ENCODE measurements at places on chromosomes 6 and 20.

GRCh38 chr6:125549202-125549884 lies 200.1 kb upstream of the HEY2 start:
- DNase-seq: no peak

DNA sequence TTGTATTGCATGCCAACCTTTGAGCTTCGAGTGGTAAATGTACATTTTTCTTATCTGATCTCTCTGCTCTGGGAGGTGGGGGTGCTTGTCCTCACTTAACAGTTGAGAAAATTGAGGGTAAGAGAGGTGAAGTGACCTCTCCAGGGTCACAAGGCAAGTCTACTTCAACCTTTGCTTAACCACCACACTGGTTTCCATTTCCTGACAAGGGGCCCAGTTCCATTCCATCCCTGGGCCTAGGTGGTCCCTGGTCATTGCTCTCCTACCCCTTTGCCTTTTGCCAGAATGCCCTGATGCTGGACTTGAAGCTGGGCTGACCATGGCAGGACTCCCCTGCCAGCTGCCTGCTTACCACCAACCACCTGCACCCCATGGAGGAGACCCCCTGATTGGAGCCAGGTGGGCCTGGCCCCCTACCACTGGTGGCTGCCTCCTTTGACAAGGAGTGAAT lies 9.9 kb upstream of the BPIFB3 start:
- no peak for DNase-seq

GRCh38 chr20:8480597-8480996 lies 348.5 kb downstream of the PLCB1 start:
- DNase-seq: no peak

DNA sequence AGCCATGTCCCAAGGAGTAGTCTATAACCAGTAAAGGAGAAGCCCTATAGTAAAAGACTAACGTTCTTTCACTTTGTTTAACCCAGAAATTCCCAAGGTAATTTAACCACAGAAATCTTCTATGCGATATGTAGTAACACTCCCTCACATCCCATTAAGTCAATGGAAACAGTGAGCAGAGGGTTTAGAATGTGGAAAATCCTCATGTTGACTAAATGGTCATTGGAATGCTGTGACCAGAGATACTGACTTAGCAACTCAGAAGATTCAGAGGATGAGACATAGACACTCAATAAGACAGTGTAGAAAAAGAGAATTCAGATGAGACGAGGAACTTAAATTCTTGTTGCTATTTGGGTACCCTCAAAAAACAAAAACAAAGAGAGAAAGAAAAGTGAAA lies 562.2 kb upstream of the NOX3 start:
- DNase-seq: no peak

GRCh38 chr20:3670511-3670910 lies 7.3 kb upstream of the GFRA4 start:
- DNase-seq: no peak

DNA sequence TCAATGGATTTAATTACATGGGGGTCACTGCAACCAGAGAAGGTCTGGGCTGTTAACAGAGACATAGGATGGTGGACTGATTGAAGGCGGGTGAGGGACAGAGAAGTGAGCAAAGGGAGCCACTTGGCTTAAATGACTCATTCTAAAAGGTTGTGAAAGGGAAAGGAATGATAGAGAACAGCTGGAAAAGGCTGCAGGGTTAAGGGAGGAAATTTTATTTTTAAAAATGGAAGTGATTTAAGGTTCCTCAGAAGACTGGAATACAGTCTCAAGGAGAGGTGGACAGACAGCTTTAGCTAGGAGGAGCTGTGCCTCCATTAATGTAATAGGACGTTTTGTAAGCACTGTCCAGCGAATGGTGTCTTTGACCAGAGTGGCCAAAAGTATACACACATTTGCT lies 46.7 kb downstream of the RGS17 start:
- DNase-seq: no peak

DNA sequence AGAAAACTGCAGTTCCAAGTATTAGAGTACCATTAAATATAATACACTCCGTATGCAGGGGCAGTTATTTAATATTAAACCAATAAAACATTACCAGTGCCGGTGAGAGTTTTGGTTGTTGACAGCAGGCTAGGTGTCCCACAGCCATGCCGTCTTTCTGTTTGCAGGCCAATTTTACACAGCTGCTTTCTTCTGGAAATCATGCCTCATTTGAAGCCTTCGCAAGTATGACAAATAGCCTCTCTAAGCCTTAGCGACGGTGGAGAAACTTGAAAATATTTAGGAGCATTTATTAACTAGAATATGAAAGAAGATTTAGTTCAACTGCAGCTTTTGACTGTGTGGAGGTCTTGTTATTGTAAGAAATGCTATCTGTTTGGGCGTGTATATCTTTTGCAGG lies 226.0 kb downstream of the BMP2 start:
- DNase-seq: no peak

GRCh38 chr6:16412982-16413381 lies 174.6 kb downstream of the GMPR start:
- DNase-seq: no peak

DNA sequence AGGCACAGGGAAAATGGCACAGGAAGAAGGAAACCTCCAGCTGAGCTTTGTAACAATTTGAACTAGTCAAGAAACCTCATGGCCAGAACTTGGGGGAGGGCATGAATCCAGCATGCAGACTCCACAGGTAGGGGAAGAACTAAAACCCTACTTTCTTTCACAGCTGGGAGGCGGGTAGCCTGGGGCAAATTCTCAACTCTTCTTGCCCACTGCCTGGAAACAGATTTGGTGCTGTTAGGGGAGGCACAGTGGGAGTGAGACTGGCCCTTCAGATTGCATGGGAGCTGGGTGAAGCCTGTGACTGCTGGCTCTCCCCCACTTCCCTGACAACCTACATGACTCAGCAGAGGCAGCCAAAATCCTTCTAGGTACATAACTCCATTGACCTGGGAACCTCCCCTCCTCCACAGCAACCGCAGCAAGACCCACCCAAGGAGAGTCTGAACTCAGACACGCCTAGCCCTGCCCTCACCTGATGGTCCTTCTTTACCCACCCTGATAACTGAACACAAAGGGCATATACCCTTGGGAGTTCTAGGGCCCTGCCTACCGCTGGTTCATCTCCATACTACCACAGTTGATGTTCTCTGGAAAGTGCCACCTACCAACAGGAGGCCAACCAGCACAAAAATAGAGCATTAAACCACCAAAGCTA lies 37.2 kb upstream of the TRIM27 start:
- DNase-seq: no peak

DNA sequence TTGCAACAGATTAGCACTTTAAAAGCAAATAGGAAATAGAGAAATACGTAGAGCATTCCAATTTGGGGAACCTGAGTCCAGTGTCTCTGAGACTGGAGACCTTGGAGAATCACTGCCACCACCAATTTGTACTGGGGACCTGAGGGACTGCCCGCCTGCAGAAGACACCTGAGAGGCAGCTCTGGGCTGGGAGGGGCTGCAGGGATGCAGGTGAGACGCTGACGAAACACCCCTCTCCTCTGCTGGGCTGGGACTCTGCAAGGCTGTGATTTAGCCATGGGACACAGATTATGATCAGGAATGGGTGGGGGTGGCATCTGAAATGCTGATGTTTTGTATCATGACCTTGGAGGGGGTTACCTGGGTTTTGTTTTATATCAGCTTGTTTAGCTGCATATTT lies 7.0 kb upstream of the APMAP start:
- no peak for DNase-seq

DNA sequence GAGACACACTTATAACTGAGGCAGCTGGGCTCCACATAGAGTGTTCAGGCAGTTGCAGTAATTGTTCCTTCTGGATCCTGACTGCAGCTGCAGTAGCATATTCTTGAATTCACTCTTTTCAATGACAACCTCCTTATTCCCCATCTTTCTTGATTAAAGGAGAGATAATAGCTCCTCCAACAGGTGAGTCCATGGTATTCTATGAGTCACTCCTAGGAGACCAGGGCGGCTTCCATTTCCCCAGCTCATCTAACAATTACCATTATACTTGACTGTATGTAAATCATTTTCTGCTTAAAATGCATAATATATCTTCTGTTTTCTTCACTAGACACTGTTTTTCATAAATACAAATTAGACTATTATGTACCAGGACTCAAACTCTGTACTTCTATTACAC lies 62.4 kb downstream of the TENT5A start:
- DNase-seq: no peak

GRCh38 chr6:15389765-15390723 lies 144.2 kb downstream of the JARID2 start:
- peak; percentile 24 for DNase-seq

DNA sequence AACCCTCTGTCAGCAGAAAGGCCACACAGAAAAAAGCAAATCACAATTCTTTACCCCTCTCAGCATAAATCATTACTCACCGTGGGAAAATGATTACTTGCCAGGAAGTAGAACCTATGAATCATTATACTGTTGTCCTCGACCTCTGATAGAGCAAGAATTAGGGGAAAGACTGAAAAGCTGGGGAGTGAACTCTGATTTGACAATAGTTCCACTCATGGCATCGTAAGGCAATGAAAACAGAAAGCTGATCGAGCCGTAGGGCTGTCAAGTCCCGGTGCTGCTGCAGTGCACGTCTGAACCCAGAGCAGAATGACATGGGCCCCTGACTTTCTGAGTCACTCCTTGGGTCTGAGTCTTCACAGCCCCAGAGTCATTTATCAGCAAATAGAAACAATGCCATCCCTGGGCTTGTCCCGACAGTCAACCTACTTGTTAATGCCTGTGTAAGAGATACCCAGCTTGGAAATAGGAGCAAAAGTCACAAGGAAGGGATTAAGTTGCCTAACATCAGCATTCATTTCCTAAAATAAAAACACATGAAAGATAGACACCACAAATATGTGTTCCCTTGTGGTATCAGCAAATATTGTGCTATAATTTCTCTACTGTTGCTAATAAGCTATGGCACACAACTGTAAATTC lies 224.8 kb upstream of the MARCKS start:
- peak; percentile 88 for DNase-seq

DNA sequence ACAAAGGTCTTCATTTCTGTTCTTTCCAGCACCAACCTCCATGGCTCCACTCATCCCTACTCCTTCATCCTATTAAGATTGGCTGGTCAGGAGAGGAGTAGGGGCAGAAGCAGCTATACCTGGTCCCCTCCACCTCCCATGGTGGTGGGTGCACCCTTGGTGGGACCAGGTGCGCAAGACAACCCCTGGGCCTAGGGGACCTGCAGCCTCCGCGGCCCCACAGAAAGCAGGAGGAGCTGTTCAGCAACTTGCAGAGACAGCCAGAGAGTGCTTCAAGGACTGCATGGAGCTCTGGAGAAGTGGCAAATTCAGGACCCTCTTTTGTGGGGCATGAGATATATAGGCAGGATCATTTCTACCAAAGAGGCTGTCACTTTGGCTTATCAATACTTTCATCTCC lies 9.8 kb downstream of the ULBP2 start:
- no peak for DNase-seq

- DNase-seq: no peak
Observed at GRCh38 chr6:142005021-142005420, 127.7 kb upstream of the GJE1 start.

DNA sequence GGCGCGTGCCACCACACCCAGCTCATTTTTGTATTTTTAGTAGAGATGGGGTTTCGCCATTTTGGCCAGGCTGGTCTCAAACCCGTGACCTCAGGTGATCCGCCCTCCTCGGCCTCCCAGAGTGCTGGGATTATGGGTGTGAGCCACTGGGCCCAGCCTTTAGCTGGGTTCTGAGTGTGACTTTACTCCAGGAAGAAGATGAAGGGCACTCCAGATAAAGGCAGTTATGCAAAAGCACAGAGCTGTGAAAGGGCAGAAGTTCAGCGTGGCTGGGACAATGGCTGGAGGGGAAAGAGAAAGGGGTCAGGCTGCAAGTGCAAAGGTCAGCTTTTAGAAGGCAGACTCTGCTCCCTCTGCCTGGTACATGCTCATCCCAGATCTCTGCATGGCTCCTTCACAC lies 39.7 kb downstream of the MAP3K5 start:
- DNase-seq: no peak

- no peak for DNase-seq
Observed at GRCh38 chr6:138577151-138577915, 78.0 kb upstream of the NHSL1 start.

GRCh38 chr6:130075879-130076460 lies 57.6 kb downstream of the L3MBTL3 start:
- no peak for DNase-seq

DNA sequence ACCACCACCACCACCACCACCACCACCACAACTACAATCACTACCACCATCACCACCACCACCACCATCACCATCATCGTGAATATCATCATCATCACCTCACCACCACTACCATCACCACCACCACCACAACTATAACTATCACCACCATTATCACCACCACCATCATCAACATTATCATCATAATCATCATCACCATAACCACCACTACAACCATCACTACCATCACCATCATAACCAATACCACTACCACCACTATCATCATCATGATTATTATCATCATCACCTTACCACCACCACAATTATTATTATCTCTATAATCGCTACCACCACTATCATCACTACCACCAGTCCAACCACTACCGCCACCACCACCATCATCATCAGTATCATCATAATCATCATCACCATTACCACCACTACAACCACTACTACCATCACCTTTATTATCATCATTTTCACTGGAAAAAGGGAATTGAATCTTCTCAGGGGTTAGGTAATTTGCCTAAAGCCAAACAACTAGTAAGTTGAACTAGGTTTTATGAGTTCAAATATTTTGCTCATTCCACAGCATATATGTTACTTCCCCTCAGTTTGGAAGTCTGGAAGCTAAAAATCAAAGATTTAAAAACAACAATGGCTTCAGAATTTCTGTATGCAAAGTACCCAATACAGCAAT lies 8.3 kb downstream of the RIPOR2 start:
- DNase-seq: no peak

- no peak for DNase-seq
Observed at GRCh38 chr20:61931476-61932198, 134.0 kb downstream of the TAF4 start.

- DNase-seq: peak; percentile 89
Observed at GRCh38 chr20:11207749-11208502, 534.1 kb upstream of the JAG1 start.

- no peak for DNase-seq
Observed at GRCh38 chr6:104597541-104598050, 262.1 kb downstream of the HACE1 start.

DNA sequence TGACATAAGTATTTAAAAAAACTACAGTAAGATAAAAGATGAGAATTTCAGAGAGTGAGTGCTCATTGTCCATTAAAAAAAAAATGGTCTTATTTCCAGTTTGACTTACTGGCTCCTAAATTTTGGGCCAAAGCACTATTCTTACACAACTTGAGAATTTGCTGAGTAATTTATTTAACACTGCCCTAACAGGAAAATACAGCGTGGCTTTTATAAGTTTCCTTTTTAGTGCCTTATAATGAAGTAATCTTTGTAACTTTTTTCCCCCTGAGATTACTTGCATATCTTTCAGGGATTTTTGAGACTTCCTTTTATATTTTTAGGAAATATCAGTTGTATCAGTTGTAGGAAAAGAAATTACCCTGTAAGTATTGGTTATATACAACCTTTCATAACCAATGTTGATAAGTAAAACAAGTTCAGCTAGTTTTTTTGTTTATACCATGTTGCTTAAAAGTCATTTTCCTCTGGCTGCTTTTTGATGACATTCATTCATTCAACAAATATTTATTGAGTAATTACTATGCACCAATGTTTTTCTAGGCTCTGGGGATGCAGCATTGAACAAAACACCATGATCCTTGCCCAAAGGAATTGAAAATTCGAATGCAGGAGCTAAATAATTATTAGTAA lies 106.4 kb upstream of the SGK1 start:
- DNase-seq: no peak

- DNase-seq: no peak
Observed at GRCh38 chr6:125789167-125789566, 1.6 kb upstream of the NCOA7 start.
